Activated B cell treated with CpG ODN at 0.5 μM for 24 hours (primary cell): ENCODE measurements at places on chromosomes 5 and 9.

GRCh38 chr9:93114984-93115335 lies 18.9 kb downstream of the CARD19 start:
- DNase-seq = no peak

- DNase-seq = no peak
These were observed 104.0 kb upstream of the ATP10B start for GRCh38 chr5:160956051-160956450.

DNA sequence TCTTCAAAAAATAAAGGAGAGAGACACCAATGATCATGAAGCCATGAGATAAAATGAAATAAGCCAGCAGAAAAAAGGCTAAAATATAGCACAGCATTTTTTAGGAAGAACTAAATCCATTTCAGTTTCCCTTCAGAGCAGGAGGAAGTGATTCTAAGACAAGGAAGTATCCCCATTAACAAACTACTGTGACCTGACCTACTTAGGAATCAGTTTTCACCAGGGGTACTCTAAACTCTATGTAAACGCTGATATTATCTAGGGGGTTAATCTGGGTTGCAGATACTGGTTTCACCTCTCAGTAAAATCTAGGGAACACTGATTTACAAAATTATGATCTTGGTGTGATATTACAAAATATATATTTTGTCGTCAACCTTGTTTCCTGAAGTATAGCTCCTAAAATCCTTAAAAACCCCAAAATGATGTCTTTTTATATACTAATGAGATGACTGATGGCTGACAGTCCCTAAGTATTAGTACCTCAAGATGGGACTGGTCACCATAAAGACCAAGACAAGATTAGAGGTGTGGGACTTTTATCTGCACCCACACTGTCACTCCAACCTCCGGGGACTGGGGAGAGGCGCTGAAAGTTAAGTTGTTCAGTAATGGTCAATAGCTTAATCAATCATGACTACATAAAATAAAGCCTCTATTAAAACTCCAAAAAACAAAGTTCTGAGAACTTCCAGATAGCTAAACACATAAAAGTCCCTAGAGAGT lies 2.9 kb upstream of the FNBP1 start:
- DNase-seq = no peak

GRCh38 chr5:41093803-41094202 lies 22.7 kb upstream of the MROH2B start:
- DNase-seq = no peak

- no peak for DNase-seq
These were observed at the start of gene PCSK1 for GRCh38 chr5:96433066-96433447. Gene PCSK1 (minus strand): TSS chr5:96433248. CDS start chr5:96433042, 206 bp downstream.
